ENCODE measurements at places on chromosomes 7 and 10.
A peak's percentile ranks its signal among the peaks of the same experiment; 100 is the strongest.

DNA sequence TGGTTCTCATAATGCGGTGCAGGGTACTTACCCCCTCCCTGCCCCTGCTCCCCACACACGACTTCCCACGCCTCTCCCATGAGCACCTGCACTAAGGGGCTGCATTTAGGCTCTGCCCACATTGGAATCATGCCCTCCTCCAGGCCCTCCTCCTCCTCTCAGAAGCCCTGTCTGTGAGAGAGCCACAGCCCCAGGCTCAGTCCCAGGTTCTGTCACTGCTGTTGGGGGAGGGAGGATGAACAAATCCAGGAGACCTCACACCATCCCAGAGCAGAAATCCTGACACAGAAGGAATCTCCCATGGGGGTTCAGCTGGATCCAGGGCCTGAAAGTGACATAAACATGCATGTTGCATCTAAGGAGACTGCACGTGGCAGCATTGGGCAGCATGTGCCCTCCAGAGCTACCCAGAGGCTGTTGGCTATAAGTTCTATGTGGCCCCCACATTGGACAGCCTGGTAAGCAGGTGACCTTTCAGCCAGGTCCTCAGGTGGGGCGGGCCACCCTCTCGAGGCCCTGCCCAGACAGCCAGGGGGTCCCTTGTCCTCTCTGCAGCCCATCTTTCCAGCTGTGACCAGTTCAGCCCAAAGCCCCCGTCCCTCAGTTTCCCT is 1.6 kb upstream of the PILRA start:
- no peak for DNase-seq

- DNase-seq = no peak
Observed at GRCh38 chr10:6279540-6280267, 77.0 kb downstream of the PFKFB3 start.

DNA sequence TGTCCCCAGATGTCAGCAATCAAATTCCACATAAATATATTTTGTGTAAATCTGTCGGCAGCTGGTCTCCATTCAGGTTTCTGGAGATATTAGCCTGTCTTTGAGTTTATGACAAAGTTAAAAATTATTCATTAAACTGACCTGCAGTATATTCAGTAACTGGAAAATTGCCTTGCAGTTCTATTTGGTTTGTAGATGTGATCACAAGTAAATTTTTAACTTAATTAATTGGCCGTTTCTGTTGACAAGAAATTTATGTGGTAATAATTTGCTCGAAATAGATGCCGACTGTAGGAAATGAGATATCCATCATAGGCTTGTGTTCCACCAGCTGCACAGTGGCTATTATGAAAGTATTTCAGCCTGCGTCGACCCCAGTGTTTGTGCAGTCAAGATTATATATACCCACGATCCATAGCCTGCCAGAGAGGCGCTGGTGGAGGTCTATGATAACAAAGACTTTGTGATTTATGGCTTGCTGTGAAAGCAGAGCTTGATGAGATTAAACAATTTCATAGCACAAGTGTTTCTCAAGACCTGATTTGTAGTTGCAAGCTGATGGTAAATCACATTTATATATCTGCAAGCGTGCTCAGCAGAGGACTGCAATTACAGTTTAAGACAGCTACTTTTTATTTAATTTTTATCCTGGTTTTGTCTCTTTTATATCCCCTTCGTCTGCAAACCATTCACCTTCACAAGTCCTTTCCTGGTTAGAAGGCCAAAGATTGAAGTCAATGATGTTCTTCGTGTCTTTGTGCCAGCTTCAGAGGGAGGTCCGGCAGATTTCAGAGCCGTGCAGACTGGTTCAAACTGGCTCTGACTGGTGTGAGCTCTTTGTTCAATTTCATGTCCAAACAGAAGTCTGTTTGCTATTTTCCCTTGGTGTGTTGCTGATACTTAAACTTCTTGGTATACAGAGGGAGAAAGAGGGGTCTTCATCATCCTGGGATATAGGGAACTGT is 850.9 kb downstream of the LRMDA start:
- no peak for DNase-seq

- DNase-seq = no peak
Observed at GRCh38 chr7:27080844-27081436, 14.9 kb downstream of the HOXA1 start.

GRCh38 chr10:14450041-14450491 is 119.3 kb upstream of the FRMD4A start:
- DNase-seq = no peak

DNA sequence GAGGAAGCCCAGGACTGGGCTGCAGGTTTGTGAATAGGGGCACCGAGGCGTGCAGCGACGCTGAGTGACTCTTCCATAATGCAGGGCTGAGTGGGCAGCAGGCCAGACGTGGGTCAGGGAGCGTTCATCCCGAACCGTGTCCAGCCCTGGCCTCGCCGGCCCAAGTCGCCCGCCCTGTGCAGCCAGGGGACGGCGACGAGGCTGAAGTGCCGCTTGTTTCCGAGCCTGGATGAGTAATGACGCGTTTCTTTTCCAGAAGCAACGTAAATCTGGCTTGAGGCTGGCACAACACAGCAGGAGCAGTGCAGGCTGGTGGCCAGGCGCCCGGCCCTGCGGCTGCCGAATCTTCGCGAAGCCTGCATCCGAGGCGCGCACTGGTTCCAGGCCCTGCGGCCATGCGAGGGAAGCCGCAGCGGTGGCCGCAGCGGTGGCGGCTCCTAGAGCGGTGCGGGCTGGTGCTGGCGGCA is 74.0 kb upstream of the SEC61G start:
- DNase-seq = no peak

GRCh38 chr10:61284222-61284890 is 168.8 kb downstream of the TMEM26 start:
- no peak for DNase-seq

GRCh38 chr7:37234928-37235327 is 213.7 kb downstream of the ELMO1 start:
- DNase-seq = no peak

DNA sequence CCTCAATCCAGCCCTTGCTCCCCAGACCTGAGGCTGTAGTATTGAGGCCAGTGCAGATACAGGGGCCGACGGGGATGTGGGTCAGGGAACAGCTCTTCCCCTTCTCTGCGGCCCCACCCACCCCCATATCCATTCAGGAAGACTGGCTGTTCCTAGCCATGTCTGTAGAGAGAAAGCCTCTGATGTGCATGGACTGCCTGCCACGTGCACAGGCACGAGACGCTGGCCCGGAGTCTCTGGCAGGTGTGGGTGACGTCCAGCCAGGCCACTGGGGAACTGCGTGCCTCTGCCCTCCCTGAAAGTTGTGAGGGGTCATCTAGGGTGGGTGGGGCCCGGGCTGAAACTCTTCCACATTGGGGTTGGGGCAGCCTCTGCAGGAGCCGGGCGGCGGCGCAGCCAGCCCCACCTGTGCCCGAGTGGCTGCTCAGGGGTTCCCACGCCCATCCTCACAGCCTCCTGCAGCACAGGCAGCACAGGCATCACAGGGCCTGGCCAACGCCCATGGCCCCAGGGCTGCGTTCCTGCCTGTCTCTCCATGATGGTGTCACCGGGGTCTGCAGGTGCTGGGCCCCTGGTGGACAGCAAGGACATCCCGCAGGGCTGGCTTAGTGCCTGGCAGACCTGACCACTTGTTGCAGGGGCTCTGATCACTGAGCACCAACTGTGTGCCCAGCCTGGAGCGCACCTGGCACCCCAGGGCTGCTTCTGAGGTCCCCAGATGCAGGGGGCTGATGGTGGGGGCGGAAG is 27.5 kb downstream of the MICALL2 start:
- no peak for DNase-seq

GRCh38 chr7:150365673-150366398 is 2.8 kb upstream of the REPIN1 start:
- DNase-seq = no peak

- DNase-seq = no peak
Observed at GRCh38 chr10:104011904-104012303, 45.0 kb downstream of the SLK start.

DNA sequence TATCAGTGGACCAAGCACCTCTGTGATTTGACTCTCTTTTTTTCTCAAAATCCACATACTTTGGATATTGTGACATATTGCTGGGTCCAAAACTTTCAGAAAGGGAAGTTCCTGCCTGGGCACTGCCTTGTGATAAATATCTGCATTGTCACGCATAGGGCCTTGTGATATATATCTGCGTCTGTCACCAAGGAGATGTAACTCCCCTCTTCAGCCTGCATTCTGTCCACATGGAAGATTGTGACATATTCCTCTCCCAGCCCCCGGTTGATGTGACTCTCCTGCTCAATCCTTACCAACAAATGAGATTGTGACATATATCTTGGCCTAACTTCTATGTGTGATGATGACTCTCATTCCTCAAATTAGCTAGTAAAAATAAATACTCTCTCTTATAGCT is 25.4 kb upstream of the ZNF107 start:
- DNase-seq = no peak

GRCh38 chr7:67435894-67436535 is 439.4 kb downstream of the TYW1 start:
- no peak for DNase-seq

DNA sequence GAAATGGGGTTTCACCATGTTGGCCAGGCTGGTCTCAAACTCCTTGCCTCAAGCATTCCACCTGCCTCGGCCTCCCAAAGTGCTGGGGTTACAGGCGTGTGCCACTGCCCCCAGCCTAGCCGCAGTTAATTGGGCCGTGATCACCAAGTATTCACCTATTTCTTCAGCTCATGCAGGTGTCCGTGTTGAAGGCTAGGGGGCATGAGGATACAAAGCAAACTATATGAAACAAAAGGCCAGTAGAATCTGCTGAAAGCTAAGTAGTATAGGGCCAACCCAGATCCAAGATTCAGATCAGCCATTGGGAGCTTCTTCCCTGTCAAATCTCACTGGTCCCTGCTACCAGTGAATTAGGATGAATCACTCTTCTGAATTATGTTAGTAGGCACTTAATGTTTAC is 73.4 kb downstream of the LRRC4 start:
- DNase-seq = no peak

- no peak for DNase-seq
Observed at GRCh38 chr10:13939391-13939790, 352.6 kb downstream of the PRPF18 start.

GRCh38 chr10:103861505-103861904 is 6.1 kb upstream of the SH3PXD2A start:
- no peak for DNase-seq

- DNase-seq = no peak
Observed at GRCh38 chr10:100167553-100168312, 18.1 kb downstream of the ERLIN1 start.

DNA sequence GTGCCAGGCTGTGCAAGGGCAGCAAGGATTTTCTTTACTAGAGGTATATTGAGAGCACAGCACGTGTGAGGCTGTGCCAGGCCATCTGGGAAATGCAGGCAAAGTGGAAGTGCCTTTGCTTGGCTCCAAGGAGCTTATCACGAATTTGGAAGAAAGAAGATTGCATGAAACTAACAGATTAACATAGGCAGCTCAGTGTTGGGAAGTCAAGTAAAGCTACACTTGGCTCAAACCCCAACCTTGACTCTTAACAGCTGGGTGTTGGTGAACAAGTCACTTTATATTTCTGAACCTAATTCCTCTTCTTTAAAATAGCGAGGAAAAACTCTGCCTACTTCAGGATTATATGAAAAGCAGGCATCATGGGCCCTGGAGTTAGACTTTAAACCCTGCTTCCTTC is 105.2 kb downstream of the PLCE1 start:
- DNase-seq = no peak

DNA sequence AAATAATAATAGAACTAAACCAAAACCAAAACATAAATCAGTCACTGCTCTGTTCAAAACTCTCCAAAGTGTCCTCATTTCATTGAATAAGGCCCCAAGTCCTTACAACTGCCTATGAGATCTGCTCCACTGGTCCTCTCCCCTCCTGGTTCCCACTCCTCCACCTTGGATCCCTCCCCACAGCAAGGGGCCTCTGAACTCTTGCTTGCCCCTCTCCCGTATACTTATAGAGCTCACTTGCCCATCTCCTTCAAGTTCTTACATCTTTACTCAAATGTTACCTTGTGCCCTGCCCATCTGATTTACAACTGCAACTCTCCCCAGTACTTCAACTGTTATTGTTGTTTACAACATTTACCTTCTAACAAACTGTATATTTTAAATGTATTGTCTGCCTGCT is 819 bp downstream of the POLD2 start:
- DNase-seq = no peak

DNA sequence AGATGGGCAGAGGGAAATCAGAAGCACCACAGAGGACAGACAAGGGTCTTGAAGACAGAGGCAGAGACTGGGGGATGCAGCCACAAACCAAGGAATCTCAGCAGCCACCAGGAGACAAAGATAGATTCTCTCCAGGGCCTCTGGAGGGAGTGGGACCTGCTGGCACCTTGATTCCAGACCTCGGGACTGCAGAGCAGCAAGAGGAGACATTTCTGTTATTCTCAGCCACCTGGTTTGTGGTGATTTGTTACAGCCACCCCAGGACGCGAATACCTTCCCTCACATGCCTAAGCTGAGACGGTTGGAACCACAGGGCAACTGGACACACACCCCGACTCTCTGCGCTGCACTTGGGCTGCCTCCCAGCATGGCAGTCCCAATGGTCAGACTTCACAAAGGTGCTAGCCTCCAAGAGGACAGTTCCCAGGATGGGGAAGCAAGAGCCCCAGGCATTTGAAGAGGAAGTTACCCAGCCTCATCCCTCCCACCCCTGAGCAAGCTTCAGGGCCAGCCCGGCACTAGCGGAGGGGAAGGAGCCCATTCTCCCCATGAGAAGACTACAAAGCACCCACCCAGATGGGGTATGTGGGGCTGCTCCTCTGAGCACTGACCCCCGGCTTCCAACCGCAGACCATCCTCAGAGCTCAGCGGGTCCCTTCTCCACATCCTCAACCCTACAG is 104.6 kb upstream of the INSIG1 start:
- peak; percentile 58 for DNase-seq

DNA sequence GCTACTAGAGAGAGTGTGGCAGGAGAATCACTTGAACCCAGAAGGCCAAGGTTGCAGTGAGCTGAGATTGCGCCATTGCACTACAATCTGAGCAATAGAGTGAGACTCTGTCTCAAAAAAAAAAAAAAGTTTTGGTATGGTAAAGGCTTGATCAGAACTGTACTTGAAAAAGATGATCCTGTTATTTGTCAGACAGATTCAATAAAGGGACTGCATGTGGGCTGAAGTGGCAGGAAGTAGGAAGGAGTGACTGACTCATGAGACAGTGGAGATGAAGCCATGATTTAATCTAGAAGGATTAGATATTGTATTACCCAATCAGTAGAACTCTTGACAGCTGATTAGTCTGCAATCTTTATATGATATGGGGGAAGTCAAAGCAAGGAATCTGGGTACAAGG is 2.7 kb upstream of the TMEM254 start:
- DNase-seq = no peak

- DNase-seq = no peak
Observed at GRCh38 chr7:99808766-99809165, 19.0 kb upstream of the CYP3A43 start.

- no peak for DNase-seq
Observed at GRCh38 chr7:92158660-92159575, 20.0 kb downstream of the LRRD1 start.

GRCh38 chr10:43728425-43728824 is 79.7 kb upstream of the ZNF32 start:
- DNase-seq = no peak

DNA sequence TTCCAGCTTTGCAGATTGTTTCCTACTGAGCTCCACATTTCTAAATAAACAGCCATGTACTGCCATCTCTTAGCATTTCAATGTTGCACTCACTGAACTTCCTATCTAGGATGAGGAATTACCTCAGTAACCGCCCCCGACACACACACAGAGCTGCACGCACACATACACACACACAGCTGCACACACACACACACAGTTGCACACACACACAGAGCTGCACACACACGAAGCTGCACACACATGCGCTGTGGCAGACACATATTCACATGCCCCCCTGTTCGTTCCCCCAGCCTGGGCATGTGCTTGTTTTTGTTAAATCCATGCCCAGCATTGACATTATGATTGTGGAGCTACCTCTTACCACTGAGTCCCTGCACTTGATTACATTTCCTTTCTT is 39.6 kb upstream of the CNPY1 start:
- DNase-seq = no peak
